ENCODE measurements at places on chromosomes 1 and 21. TPM values are rescaled to one million over a fixed set of nuclear protein-coding genes. Genes with fewer than 3 reads are reported as not detected.

The PALMD gene
- not detected for total RNA-seq

The ZNF593OS gene
- not detected for total RNA-seq

The IQGAP3 gene
- total RNA-seq, result 14.9 TPM

The SMG5 gene
- total RNA-seq, result 61.7 TPM

The SLC9C2 gene
- not detected for total RNA-seq

The DYNLT4 gene
- not detected for total RNA-seq

The LCK gene
- 179 TPM for total RNA-seq

The ZNF436 gene
- 6.1 TPM for total RNA-seq

The PCSK9 gene
- not detected for total RNA-seq

The NGF gene
- not detected for total RNA-seq

The OR2T2 gene
- total RNA-seq, result not detected

The AGBL4 gene
- total RNA-seq, result not detected

The PIK3CD gene
- total RNA-seq, result 114 TPM
